GM23248 (cell line): ENCODE measurements at places on chromosomes 12 and 14.
A peak's percentile ranks its signal among the peaks of the same experiment; 100 is the strongest.

- no peak for DNase-seq
These were observed 8.4 kb downstream of the FAM186A start for GRCh38 chr12:50387972-50388478.

DNA sequence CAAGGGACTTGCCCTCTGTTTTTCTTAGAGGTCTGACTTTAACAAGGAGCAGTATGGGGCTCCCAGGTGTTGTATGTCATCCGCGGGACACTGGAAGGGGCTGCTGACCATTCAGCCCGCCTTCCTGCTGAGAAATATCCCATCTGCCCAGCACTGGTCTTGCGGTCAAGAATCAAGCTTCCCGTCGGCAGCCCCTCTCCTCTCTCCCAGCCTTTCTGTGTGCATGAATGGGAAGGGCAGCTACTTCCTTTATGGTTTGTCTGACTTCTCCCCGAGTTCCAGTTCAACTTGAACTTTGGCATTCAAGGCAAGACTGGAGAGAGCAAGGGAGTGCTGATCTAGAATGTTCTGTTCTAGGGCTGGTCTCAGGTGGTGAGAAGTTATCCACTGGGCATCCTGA is 51.5 kb downstream of the PSMA6 start:
- DNase-seq, result no peak

DNA sequence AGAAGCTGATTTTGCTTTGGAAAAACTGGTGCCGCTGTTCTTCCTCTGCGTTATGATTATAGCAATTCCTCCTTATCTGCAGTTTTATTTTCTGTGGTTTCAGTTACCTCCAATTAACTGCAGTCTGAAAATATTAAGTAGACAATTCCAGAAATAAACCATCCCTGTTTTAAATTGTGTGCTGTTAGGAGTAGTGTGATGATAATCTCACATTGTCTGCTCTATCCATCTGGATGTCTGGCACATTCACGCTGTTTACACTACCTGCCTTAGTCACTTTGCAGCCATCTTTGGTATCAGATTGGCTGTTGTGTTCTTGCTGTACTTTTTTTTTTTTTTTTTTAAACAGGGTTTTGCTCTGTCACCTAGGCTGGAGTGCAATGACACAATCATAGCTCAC is 141.0 kb downstream of the GRIP1 start:
- DNase-seq, result no peak

- DNase-seq, result no peak
These were observed 72.0 kb downstream of the LLPH start for GRCh38 chr12:66058554-66058953.

- no peak for DNase-seq
These were observed 29.5 kb downstream of the TSPAN8 start for GRCh38 chr12:71128191-71128788.

GRCh38 chr12:113485330-113485729 is 13.7 kb upstream of the LHX5 start:
- DNase-seq, result no peak

GRCh38 chr12:31558521-31558920 is 32.4 kb downstream of the DENND5B start:
- DNase-seq, result peak; percentile 73

- DNase-seq, result peak; percentile 46
These were observed 11.6 kb upstream of the FOXN3 start for GRCh38 chr14:89428546-89429198.

GRCh38 chr12:94128280-94128679 is 20.1 kb upstream of the PLXNC1 start:
- DNase-seq, result no peak

GRCh38 chr12:40921563-40922163 is 229.4 kb downstream of the CNTN1 start:
- peak; percentile 51 for DNase-seq

DNA sequence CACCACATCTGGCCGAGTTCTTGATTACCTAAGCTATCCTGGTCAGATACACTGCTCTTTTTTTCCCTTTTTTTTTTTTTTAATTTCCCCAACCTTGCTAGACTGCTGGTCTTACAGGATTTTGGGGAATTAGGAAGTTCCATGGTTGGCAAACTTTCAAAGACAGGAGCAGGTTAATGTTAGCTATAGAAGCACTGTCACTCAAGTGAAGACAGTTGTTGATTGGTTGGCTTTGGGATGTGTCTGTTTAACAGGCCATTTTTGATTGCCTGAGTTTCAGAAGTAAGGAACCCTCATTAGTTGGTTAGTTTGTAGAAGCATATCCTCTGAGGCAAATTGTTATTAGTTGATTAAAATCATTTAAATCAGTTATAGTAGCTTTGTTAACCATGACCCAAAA is 36.8 kb downstream of the RAP1B start:
- DNase-seq, result no peak

GRCh38 chr14:21536418-21537089 is 10.4 kb upstream of the SALL2 start:
- DNase-seq, result no peak

DNA sequence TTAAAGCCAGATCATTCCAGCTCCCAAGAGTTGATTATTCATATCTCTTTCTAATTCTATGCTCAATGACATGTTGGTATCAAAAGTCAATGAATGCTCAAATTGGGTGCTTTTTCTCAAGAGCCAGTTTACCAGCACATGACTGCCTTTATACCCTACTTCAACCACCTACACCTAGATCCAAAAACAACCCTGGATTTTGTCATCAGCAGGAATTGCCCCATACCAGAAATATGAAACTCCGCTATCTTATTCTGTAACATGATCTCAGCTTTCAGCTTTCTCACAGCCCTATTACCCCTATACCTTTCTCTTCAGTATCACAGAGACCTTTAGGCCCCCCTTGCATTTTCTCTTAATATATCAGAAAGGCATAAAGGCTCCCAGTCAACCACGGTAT is 32.3 kb upstream of the ESR2 start:
- DNase-seq, result no peak

- DNase-seq, result peak; percentile 76
These were observed 35.4 kb downstream of the DMAC2L start for GRCh38 chr14:50347521-50347920.

DNA sequence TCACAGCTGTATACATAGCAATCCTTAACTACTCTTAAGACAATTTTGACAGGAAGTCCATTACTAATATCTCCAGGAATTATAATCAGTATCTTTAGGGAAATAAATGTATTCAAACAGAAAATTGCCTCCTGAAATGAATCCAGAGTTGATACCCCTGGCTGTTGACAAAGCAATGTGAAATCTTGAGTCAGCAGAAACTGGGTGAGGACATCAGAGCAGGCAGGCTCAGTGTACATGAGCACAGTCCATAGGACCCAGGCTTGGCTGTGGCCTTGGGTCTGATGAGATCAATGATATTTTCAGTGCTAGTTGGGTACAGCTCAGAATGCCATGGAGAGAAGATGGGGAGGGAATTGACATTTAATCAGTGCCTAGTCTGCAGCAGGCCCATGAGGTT is 151.3 kb downstream of the SLC15A4 start:
- no peak for DNase-seq

GRCh38 chr12:56469007-56469930 is 891 bp downstream of the SPRYD4 start:
- peak; percentile 35 for DNase-seq

DNA sequence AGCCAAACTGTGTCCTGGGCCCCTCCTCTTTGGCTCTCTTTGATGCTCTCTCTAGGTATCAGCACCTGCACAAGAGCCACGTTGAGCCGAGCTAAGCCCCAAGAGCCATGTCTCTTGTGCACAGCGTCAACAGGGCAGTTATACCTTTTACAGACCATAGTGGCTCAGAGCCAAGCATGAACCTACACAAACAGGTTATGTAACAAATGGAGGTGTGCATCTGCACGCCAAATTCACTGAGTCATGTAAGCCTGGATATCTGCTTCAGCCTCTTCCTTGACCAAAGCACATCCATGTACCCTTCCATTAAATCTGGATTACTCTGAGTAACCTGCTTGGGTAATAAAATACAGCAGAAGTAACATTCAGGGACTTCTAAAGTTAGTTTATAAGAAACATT is 509.7 kb downstream of the NAV3 start:
- DNase-seq, result no peak
